ENCODE measurements at places on chromosomes 1 and 21. TPM values are rescaled to one million over a fixed set of nuclear protein-coding genes. Genes with fewer than 3 reads are reported as not detected.

GRCh38 chr1:202310746-202311145 is 31.0 kb downstream of the UBE2T start:
- no peak for DNase-seq

DNA sequence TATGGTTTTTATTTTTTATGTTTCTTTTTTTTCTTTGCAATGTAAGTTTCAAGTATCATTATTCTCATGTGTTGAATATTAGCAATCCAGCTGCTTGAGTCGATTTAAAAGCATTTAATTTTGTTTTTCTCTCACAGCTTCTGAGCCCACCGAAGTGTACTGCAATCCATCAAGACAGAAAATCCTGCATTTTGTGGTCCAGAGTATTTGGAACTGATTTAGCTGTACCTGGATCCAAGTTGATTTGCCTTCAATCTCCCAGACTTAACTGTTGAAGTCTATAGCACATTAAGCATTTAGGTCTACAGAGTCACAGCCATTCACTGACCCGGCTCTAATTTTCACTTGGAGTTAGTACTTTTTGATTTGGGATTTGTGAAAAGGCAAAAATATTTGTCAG is 622.9 kb upstream of the ADAMTS5 start:
- no peak for DNase-seq

DNA sequence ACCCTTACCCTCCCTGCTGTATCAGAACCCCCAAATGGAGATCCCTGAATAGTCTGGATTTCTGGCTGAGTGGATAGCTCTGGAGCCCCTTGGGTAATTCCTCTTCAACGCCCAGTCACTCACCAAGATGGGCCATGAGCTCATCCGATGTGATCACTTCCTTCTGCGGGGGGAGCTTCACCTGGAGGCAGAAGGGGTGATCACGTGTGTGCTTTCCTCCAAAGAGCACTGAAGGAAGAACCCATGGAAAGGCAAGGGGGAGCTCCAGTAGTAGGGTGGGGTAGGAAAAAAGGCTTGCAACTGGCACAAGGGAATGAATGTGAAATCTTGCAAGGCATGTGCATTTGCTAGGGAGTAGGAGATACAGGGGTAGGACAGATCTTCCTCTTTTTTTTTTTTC is 5.1 kb downstream of the MINDY1 start:
- no peak for DNase-seq

GRCh38 chr21:15616864-15617574 is 112.8 kb upstream of the USP25 start:
- no peak for DNase-seq

GRCh38 chr1:203571661-203572060 is 55.0 kb upstream of the ATP2B4 start:
- DNase-seq: no peak

- no peak for DNase-seq
Observed at GRCh38 chr1:27935721-27936120, 921 bp downstream of the SMPDL3B start.

DNA sequence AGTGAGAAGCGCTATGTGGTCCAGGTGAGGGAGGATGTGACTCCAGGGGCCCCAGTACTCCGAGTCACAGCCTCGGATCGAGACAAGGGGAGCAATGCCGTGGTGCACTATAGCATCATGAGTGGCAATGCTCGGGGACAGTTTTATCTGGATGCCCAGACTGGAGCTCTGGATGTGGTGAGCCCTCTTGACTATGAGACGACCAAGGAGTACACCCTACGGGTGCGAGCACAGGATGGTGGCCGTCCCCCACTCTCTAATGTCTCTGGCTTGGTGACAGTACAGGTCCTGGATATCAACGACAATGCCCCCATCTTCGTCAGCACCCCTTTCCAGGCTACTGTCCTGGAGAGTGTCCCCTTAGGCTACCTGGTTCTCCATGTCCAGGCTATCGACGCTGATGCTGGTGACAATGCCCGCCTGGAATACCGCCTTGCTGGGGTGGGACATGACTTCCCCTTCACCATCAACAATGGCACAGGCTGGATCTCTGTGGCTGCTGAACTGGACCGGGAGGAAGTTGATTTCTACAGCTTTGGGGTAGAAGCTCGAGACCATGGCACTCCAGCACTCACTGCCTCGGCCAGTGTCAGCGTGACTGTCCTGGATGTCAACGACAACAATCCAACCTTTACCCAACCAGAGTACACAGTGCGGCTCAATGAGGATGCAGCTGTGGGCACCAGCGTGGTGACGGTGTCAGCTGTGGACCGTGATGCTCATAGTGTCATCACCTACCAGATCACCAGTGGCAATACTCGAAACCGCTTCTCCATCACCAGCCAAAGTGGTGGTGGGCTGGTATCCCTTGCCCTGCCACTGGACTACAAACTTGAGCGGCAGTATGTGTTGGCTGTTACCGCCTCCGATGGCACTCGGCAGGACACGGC is 2.2 kb downstream of the CELSR2 start:
- no peak for DNase-seq

The B4GALT2 gene
- 95.2 TPM for total RNA-seq

Measured in HFFc6 (cell line).